Right cardiac atrium (tissue), 5 donors: ENCODE measurements at places on chromosomes 2 and 18. TPM values are rescaled to one million over a fixed set of nuclear protein-coding genes. Genes with fewer than 3 reads are reported as not detected.
A peak's percentile ranks its signal among the peaks of the same experiment; 100 is the strongest.

The DYNAP gene
- polyA plus RNA-seq, result not detected

DNA sequence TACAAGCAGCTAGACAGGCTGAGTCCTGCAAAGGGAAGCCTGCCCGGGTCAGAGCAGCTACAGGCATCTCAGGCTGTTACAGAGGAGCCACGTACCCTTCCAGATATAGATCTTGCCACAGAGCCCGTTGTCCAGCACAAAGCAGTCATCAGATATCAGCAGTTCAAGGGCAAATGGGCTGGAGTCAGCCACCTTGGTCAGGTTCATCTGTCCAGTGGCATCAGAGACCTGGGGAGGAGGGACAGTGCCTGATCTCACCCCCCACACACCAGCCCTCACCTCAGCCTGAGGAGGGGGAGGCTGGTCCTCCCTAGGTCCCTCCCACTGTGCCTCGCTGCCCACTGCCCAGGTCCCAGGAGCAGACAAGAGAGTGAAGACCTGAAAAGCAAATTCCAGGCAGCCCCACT lies 12.2 kb downstream of the CAPG start:
- DNase-seq, result no peak

The GALNT5 gene
- polyA plus RNA-seq, result 0.34 TPM

- no peak for DNase-seq
Measured at GRCh38 chr2:213691351-213691750, 407.1 kb downstream of the SPAG16 start.

DNA sequence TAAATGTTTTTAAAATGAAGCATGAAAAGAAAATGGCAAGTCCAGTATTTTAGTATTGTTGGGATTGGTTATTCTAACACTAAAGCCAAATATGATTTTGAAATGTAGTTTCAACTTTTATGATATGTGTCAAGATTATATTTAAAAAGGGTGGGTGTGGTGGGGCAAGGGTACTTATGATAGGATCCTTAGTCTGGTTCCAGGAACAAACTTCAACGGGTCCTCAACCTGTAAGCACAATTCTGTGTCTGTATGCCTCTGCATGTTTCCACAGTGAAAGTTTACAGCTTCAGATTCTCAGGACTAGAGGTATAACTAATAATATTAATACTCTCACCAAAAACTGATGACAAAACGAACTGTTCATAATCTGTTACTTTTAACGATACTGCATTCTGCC lies 5.8 kb downstream of the USP34 start:
- no peak for DNase-seq

- no peak for DNase-seq
Measured at GRCh38 chr18:67776929-67777328, 260.4 kb upstream of the DSEL start.

- no peak for DNase-seq
Measured at GRCh38 chr2:219149667-219150066, 10.9 kb downstream of the NHEJ1 start.

- DNase-seq, result no peak
Measured at GRCh38 chr2:192498747-192499146, 304.0 kb upstream of the TMEFF2 start.

DNA sequence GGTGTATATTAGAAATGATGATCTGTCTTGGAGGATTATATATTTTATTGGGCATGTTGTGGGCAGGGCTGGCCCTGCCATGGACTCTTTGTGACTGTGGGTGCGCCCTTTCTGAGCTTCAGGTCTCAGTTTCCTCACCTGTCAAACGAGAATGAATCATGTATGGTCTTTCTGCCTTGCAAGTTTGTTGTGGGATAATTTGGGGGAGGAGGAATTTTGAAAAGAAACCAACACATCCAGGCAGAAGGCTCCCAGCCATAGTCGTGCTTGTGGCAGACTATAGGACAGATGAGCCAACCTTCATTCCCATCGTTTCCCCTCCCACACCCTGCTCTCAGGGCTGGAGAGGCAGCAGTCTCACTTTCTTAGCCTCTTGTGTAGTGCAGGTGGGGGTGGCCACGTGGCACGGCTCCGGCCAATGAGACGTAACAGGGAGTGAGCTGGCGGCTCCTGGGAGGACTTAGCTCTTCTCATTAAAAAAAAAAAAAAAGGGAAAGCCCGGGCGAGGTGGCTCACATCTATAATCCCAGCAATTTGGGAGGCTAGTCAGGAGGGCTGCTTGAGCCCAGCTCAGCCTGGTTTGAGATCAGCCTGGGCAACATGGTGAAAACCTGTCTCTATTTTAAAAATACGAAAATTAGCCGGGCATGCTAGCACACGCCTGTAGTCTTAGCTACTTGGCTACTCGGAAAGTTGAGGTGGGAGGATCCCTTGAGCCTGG lies 63.1 kb downstream of the RHOB start:
- no peak for DNase-seq

GRCh38 chr2:115678129-115678528 lies 1235.7 kb downstream of the DPP10 start:
- DNase-seq, result peak; percentile 31

- DNase-seq, result no peak
Measured at GRCh38 chr2:181500201-181500600, 43.0 kb downstream of the ITGA4 start.

- no peak for DNase-seq
Measured at GRCh38 chr18:79601234-79601633, 78.4 kb upstream of the CTDP1 start.

DNA sequence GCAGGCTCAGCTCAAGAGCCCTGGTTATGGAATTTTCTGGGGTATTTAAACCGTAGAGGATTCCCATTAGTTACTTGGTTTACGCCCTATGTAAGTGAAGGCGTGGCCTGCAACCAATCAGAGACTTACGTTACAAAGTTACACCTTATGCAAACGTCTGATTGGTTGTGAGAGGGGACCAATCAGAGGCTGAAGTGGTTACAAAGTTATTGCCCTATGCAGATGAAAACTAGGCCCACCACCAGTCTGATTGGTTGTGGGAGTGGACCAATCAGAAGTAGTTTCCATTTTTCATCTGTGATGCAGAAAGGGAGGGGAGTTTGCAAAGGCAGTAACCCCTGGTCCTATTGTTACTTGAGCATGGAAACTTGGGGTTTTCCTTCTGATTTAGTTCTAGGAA lies 49.1 kb downstream of the DLGAP1 start:
- DNase-seq, result no peak

The TSPYL6 gene
- not detected for polyA plus RNA-seq

The SERPINB13 gene
- not detected for polyA plus RNA-seq

DNA sequence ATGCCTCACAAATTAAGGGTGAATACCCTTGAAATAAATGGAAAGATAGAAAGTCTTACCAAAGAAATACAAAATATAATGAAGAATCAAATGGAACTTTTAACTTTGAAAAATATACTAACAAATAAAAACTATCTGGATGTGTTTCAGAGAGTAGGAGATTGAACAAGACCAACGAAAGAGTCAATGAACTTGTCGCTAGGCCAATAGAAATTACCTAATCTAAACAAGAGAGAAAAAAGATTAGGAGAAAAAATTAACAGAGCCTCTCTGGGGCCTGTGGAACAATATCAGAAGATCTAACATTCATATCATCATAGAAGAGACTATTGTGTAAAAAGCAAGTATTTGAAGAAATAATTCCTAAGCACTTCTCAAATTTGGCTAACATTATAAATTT lies 11.1 kb downstream of the FRZB start:
- DNase-seq, result no peak

GRCh38 chr2:52931660-52932059 lies 835.9 kb upstream of the CHAC2 start:
- DNase-seq, result no peak

GRCh38 chr2:28564346-28564745 lies 68.5 kb downstream of the PLB1 start:
- DNase-seq, result no peak

The MATN3 gene
- polyA plus RNA-seq, result 0.29 TPM

The LMAN1 gene
- polyA plus RNA-seq, result 24.4 TPM

The CRACDL gene
- 2.7 TPM for polyA plus RNA-seq

- peak; percentile 94 for DNase-seq
Measured at GRCh38 chr2:231601356-231602229, 8.9 kb downstream of the TEX44 start.
